Posterior vena cava (tissue), 2 donors: ENCODE measurements at places on chromosomes 2 and 18. TPM values are rescaled to one million over a fixed set of nuclear protein-coding genes. Genes with fewer than 3 reads are reported as not detected.

DNA sequence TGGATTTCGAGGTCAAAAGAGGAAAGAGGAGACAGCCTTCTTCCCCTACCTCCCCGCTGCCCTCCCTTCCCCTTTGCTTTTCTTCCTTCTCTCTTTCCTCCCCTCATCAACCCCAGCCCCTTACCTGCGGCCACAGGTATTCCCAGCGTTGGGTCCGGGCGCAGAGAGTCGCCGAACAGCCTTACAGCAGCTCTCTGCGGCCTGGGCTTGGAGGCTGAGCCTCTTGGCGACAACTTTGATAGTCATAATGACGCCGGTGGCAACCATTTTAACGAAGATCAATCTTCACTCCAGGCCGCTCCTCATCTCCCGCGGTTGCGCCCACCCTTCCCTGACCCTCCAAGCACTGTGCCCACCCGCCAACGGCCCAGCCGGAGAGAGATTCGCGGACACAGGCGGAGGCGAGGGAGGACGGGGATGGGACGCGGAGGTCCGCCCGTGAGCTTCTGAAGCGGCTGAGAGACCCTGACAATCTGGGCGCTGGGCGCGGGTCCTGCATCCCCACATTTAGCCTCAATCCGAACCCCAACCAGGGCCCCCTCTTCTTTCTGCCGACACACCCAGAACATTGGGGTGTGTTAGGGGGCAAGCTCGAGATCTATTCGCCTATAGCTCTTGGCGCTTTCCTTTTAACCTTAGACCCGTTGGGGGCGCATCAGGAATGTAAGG, 1.5 kb upstream of the EVX2 start:
- peak; percentile 78 for DNase-seq

Gene SLC30A3
- total RNA-seq, result 1.4 TPM

DNA sequence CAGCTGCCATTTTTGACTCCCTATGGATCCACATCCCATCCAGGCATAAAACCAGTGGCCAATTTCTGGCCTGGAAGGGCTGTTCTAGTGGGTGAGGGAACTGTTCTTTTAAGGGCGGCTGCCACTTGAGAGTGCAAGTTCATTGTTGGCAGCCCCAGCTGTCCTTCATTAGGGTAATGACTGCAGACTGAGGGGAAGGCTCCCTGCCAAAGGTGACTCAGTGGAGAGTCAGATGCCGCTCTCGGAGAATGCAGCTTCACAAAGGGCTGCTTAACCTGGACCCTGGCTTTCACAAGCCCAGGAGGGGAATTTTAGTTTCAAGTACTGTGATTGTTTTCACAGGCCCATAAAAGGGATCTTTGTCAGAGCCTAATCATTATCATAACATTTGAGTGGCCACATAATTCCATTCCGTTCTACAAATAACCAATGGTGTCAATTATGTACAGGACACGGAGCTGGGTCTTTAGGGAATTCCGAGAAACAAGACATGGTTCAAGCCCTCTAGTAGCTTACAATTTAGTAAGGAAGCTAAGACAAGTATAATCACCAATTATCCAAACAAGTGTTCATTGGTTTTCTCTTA, 235.7 kb downstream of the CDCA7 start:
- peak; percentile 78 for DNase-seq

Gene ST8SIA5
- 0.14 TPM for total RNA-seq

Gene KLF11
- 25.0 TPM for total RNA-seq
